AG08395 (cell line): ENCODE measurements at places on chromosomes 13 and 19.
A peak's percentile ranks its signal among the peaks of the same experiment; 100 is the strongest.

- DNase-seq: peak; percentile 38
These were observed 682 bp upstream of the TEAD2 start for GRCh38 chr19:49362929-49363267.

GRCh38 chr13:32045982-32046785, 14.6 kb downstream of the FRY start:
- DNase-seq: no peak

- no peak for DNase-seq
These were observed 2.5 kb downstream of the RAB4B start for GRCh38 chr19:40780582-40780981.

GRCh38 chr13:20258963-20259288, 26.8 kb upstream of the GJB6 start:
- no peak for DNase-seq

GRCh38 chr19:17953316-17953801, 13.5 kb upstream of the KCNN1 start:
- DNase-seq: no peak

DNA sequence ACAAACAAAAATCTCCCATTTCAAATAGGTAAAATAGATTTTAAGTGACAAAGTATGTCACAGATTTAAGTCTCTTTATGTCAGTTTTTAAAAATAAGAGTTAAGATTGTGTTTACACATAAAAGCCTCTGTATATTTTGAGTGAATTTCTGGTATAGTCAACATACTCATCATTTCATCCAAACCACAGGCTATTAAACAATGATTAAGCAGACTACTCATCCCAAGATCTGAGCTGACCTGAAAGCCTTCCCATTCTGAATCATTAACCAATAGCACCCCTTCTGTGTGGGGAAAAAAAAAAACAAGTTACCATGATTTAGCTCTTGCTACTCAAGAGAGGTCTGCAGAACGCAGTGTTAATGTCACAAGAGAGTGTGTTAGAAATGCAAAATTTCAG, 284.4 kb upstream of the NBEA start:
- peak; percentile 78 for DNase-seq

DNA sequence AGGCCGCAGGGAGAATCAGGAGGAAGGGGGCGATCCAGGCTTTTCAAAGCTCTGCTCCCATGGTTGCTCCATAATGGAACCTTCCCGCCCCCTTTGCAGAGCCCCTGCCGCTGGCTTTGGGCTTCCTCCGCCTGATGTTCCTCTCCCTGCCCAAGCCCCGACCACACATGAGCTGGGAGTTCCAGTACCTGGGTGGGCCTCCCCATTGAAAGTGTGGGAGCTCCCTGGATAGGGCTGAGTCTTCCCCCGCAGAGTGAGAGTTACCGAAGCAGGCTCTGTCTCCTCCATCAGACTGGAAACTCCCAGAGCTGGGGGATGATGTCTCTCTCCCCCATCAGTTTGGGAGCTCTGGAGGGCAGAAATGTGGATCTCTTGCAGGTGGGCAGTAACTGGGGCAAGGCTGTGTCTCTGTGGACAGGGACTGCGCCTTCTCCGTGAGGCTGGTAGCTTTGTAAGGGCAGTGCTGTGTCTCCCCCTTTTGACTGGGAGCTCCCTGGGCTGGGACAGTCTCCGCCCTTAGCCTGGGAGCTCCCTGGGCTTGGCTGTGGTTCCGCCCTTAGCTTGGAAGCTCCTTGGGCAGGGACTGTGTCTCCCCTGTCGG, 722 bp downstream of the DCAF15 start:
- peak; percentile 90 for DNase-seq

- DNase-seq: no peak
These were observed 27.0 kb upstream of the TPT1 start for GRCh38 chr13:45368005-45368404.

DNA sequence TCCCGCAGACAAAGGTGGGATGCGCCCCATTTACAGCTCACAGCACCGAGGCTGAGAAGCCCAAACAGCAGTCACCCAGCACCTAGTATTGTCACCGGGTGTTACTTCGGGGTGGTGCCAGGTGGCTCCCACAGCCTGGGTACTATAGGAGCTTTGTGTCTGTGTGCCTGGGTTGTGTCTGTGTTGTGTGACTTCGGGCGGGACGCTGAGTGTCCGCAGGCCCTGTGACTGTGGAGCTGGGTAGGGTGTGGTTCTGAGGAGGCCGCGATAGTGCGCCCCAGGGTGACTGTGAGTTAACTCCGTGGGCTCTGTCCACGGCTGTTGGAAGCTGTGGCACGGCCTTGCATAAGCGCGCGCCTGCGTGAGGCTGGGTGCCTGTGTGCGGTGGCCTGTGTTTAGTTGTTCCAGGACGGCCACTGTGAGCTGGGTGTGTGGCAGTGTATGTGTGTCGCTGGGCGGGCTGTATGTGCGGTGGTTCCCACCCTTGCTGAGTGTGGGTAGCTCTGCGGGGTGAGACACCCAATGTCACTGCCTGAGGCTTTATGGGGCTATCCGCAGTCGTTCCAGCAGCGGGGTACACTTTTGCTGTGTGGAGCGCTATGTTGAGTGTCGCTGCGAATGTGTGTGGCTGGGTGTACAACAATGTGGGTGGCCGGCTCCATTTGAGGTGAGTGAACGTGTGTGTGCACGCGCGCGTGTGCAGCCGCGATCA, 559 bp upstream of the SSBP4 start:
- DNase-seq: no peak

GRCh38 chr19:38792250-38793111, 3.5 kb downstream of the LGALS7B start:
- no peak for DNase-seq

DNA sequence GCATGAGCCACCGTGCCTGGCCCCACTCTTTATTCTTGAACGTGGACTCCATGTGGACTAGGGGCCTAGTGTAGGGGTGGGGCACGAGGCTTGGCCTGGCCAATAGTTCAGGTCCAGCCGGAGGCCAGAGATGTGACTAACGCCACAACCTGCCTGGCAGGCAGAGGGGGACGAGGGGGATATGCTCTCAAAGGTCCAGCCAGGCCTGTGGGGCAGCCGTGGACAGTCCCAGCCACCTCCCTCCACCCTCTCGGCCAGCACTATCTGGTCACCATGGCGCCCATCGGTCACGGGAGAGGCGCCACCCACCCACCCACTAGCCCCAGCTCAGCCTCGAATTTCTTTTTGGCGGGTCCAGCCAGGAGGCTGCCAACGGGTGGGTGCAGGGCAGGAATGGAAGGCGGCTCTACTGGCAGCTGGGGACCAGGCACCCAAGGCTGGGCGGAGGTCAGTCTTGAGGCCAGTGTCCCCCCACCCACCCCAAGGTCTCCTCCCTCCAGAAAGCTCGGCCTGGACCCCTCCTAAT, 2.2 kb upstream of the CERS1 start:
- no peak for DNase-seq

DNA sequence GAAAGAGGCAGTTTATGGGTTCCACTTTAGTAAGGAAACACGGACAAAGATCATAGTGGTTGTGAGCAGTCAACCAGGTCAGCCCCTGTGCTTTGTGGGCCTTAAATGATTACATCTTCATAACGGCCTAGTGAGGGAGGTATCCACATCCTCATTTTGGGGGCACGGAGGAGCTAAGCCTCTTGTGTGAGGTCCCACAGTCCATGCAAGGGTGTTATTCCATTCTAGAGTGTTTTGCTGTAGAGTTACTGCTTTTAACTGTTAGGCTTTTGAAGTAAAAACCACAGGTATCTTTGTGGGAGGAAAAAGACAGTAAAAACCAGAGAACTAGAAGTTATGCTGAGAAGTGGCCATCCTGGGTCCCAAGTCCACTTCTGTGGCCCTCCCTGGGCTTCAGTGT, 4.0 kb downstream of the NOP53 start:
- no peak for DNase-seq

DNA sequence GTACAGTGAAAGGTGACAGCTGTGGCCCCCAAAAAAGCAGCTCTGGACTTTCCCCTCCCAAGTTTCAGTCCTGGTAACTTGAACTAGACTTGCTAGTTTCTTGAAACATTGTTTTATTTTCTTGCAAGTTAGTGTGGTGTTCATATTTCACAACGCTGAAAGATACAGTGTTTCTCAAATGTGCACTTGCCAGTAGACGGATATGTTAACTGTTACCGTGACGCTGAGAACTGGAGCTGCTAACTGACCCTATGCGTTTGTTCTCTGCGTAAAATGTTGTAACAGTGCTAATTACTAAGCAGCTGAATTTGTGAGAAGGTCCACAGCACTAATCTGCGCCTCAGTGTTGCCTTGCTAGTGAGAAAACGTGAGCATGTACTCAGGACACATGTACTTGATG, 79.6 kb downstream of the GGACT start:
- DNase-seq: no peak

- no peak for DNase-seq
These were observed 3.4 kb downstream of the CADM4 start for GRCh38 chr19:43636121-43636683.

GRCh38 chr19:57576661-57577060, 2.0 kb downstream of the ZNF416 start:
- DNase-seq: no peak

- no peak for DNase-seq
These were observed 3.9 kb downstream of the PIH1D1 start for GRCh38 chr19:49447485-49448431.

DNA sequence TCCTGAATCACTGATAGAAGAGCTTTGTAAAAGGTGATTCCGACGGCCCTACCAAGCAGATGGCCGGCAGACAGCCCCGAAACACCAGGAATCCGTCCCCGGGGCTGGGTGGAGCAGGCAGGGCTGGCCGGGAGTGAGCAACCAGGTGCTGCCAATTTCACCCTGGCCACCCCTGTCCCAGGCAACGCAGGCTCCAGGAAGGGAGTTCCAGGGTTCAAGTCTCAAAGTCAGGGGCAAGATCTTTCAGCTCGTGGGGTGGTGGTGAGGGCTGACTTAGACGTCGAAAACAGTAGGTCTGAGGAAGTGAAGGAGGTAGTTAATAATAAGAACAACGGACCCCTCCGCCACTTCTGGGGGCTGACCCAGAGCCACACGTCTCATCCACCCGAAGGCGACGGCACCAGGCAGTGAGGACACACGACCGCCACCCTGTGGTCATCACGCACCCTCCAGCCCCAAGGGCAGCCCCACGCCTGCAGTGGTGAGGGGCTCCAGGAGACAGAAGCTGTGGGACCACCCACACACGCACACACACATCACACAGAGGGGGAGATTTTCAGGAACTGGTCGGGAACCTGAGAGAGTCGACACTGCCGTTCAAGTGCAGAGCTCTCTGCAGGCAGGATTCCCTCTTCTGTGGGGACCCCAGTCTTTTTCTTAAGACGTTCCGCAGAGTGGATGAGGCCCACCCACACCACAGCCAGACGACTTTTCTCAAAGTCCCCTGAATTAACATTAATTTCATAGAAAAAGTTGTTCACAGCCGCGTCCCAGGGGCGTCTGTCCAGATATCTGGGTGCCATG, 67.2 kb downstream of the SPACA7 start:
- no peak for DNase-seq

- no peak for DNase-seq
These were observed 2175.9 kb downstream of the PCDH9 start for GRCh38 chr13:65054277-65054676.

DNA sequence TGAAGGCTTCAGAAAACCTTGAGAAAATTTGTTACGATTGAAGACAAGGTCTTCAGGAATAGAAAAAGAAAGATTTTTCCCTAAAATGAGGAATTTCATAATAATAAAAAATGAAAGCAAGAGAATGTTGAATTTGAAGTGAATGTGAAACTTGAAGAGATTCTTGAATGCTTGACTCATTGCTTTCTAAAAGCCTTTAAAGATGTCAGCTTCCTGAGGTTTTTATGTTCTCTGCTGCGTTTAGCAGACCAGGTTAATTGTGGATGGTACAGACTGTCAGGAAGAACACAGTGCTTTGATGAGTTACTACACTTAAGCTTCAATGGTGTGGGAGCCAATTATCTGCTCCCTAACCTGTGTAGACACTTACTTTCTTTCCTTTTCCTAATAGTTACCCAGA, 96.3 kb upstream of the FNDC3A start:
- DNase-seq: no peak

GRCh38 chr13:73061473-73061872, 2.7 kb downstream of the KLF5 start:
- no peak for DNase-seq

GRCh38 chr19:2711172-2711874, 8.8 kb upstream of the GNG7 start:
- peak; percentile 49 for DNase-seq

GRCh38 chr13:58266271-58266670, 634.7 kb downstream of the PCDH17 start:
- no peak for DNase-seq

DNA sequence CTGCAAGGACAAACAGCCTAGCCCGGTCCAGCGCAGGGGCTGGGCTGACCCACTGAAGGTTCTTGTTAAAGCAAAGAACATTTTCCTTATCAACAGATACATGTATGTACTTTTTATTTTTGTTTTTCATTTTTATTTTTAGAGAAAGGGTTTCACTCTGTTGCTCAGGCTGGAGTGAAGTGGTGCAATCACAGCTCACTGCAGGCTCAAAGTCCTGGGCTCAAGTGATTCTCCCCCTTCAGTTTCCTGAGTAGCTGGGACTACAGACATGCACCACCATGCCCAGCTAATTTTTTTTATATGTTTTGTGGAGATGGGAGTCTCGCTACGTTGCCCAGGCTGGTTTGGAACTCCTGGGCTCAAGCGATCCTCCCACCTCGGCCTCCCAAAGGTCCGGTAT, 47.9 kb downstream of the CEBPG start:
- no peak for DNase-seq

DNA sequence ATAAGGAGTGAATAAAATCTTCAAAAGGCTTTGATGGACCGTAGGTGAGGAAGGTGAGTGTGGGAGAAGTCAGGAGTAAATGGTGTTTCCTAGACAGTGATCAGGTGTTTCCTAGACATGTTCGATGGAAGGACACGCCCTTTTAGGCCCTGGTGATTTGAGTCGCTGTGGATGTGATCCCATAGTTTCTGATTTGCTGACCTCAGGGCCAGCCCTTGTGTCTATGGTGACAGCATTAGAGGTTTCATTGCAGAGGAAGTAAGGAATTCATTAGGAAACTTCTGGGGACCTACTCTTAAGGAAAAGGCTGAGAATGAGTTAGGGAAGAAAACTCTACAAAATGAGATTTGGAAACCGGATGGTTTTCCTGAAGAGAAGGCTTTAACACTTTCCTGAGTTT, 31.5 kb upstream of the RNF113B start:
- DNase-seq: no peak
